Inflammatory macrophage (primary cell): ENCODE measurements at places on chromosomes 2 and 18.

DNA sequence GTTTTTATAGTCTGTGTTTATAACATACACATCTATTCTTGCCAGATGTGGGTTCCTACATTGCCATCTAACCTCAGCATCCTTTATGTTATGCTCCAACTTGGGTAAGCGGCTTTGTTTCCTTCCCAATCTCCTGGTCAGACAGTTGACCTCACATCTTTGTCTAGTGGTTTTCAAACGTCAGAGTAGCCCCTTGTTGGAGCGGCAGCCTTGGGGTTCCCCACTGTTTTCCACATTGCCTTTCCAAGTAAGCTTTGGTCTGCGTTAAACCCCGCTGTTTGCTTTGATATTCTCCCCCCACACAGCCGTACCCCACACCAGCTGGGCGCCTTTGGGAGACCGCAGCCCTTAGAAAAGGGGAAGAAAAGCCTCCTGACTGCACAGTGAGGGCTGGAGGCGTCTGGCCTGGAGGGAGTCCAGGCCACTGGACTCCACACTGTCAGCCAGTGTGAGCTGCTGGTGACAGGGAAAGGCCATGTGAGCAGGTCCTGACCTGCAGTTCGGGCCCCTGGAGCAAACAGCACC, 83.3 kb downstream of the MALT1 start:
- peak; percentile 82 for DNase-seq

GRCh38 chr2:63530704-63531279, 57.5 kb downstream of the WDPCP start:
- peak; percentile 28 for DNase-seq

DNA sequence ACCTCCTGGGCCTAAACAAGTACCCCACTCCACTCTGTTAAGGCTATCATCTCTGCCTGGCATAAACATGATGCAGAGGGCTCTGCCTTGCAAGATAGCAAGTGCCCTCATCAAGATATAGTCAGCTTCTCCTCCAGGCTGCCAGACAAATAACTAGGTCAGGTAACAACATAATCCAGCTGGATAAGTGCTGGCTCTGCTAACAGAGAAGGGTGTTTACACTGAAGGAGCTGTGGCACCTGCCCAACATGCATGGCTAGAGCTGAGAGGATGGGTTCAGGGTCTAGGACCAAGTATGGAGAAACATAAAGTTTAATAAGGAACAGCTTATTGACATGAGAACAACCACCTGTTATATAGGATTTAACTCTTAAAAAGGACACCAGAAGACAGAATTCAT, 42.8 kb downstream of the DLGAP1 start:
- no peak for DNase-seq

- no peak for DNase-seq
Observed at GRCh38 chr2:118417406-118418120, 329.3 kb downstream of the INSIG2 start.

DNA sequence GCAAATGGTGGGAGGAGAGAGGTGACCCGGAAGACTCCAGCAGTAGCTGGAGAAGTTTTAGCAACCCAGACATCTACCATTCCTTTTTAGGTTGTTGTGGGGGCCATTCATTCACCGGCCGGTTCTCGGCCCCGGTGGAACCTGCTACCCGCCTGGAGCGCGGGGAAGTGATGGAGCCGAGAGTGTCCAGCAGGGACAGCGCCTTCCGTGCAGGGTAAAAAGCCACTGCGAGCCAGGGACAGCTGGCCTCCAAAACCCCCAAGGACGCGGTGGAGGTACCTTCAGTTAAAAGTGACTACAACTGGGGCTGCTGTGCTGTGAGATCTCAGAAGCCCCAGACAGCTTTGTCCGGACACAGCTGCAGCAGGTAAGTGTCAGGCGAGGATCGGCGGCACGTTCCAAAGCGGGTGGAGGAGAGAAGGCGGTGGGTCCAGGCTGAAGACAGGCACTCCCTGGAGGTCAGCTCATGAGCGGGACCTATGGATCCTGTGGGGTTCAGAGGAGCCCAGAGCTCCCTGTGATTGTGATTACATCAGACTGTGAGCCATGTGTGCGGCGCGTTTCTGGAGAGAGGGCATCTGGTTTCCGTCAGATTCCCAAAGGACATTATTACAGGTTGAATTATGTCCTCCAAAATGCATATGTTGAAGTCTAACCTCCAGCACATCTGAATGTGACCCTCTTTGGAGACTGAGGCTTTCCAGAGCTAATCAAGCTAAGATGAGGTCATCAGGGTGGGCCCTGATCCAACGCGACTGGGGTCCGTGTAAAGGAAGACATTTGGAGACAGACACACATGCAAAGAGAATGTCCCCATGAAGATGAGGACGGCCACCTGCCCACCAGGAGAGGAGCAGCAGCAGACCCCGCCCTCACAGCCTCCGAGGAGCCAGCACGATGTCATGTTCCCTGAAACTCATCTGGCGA, 276.3 kb downstream of the EIPR1 start:
- DNase-seq, result no peak

DNA sequence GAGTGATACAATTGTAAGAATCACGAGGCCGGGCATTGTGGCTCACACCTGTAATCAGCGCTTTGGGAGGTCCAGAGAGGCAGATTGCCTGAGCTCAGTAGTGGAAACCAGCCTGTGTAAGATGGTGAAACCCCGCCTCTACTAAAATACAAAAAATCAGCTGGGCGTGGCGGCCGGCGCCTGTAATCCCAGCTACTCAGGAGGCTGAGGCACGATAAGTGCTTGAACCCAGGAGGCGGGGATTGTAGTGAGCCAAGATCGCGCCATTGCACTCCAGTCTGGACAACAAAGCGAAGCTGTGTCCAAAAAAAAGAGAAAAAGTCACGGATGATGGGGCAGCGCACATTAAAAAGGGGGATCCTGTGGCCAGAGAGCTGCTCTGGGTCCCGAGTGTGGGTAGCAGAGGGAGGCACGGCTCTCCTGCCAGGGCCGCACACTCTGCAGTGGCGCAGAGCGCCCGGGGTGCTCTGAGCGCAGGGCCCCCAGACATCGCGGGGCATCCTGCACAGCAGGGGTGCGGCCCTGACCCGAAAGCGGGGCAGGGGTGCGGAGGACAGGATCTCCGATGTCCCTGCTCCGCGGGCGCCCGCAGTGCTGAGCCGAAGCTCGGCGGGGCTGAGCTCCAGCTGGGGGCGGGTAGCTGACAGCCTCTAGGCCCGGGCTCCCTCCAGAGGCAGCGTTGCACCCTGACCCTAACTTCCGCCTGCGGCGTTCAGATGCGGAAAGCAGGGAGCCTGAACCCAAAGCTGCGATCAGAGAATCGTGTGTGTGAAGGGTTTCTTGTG, 30.4 kb upstream of the RAB6D start:
- DNase-seq, result no peak

DNA sequence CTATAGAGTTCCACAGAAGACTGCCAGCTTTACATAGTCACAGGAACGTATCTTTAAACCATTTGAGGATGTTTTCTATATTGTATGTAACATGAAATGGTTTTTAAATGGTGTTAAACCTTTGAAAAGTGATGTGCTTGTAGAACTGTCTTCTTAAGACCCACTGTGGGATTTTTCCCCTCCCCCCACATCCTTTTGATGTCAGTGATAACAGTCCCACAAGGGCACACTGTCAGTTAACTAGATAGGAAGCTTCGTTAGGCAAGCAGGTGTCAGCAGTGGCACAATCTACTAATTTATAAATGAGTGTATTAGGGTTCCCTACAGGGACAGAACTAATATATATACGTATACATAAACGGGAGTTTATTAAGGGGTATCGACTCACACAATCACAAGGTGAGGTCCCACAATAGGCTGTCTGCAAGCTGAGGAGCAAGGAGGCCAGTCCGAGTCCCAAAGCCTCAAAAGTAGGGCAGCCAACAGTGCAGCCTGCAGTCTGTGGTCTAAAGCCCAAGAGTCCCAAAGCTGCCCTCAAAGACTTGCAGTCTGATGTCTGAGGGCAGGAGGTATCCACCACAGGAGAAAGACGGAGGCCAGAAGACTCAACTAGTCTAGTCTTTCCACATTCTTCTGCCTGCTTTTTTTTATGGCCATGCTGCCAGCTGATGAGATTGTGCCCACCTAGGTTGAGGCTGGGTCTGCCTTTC, 23.8 kb upstream of the HNRNPLL start:
- no peak for DNase-seq

DNA sequence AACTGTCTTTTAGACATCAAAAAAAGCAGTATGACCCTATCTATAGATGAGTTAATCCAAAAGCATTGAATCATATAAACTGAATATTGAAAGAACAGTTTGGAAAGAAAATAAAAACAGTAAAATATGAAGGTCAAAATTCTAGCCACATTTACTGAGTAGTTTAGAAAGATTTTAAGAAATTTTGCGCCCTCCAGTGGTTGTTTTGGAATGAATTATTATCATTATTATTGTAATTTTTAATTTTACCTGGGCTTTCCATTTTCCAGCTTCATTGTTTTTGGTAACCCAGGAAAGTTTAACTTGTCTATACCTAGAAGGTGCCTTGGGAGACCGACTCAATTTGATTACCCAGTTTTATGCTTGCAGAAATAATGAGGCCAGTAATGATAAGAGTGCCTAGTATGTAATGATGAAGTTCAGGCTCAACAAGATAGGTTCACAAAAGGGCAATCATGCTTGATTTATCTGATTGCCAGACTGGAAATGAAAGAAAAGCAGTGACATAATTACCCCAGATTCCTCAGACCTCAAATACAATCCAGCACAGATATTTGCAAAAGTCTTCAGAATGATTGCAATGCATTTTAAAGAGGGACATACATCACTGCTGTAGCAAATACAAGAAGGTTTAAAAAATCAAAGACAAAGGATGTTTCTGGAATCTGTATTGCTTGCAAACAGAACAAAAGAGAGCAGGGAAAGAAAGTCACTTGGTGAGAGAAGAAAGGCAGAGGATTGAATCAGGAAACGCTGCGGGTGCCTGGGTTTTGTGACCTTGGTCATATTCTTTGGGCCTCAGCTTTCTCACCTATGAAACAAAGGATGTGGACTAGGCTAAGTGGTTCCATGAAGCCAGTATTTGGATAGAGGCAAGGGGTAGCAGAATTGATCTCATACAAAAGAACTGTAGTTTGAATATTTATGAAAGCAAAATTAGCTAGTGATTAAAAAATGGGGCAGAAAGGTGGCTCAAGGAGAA, 153.8 kb downstream of the MAP2 start:
- peak; percentile 32 for DNase-seq

GRCh38 chr2:236657215-236657614, 87.6 kb downstream of the ACKR3 start:
- DNase-seq, result no peak

DNA sequence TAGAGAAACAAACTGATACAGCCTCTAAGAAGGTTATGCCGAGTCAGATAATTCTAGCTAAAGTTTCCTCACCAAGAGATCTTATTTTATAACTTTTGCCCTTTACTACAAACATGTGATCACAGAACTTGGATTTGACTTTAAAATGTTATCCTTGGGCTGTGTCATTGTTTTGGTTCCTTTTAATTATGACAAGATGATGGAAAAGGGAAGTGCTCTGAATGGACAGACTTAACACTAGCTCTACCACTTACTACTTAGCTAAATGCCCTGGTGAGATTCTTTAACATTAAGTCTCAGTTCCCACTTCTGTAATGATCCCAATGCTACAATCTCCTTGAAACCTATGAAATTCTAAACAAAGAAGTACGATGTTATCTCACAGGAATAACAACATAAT, 69.9 kb downstream of the RTTN start:
- peak; percentile 65 for DNase-seq

DNA sequence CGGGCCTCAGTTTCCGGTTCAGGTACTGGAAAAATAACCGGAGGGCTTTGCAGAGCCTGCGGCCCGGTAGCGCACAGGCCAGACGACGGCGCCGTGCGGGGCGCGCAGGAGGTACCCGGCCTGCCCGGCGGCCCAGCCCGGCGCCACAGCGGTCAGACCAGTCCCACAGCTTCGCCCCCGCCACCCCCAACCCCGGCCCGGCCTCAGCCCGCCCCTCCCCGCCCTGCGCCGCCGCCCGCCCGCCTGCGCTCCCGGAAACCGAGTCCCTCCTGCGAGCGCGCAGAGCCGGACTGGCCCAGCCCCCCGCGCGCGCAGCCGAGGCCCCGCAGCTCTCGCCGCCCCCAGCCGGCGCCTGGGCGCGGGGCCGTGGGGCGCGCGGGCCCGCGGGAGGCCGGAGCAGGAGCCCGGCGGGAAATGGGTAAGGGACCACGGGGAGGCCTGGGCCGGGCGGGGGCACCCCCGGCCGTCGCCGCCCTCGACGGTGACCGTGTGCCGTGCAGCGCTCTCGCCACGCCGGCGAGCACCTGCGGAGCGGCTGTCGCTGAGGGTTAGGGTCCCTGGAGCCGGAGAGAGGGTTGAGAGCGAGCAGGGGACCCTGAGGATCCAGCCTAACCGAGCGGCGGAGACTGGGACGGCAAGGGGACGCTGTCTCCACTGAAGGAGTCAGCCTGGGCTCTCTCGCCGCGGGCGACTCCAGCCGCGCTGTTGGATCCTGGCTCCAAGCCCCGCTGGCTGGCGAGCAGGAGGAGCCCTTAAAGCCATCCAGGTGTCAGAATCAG, 16.5 kb upstream of the PSD4 start:
- no peak for DNase-seq

DNA sequence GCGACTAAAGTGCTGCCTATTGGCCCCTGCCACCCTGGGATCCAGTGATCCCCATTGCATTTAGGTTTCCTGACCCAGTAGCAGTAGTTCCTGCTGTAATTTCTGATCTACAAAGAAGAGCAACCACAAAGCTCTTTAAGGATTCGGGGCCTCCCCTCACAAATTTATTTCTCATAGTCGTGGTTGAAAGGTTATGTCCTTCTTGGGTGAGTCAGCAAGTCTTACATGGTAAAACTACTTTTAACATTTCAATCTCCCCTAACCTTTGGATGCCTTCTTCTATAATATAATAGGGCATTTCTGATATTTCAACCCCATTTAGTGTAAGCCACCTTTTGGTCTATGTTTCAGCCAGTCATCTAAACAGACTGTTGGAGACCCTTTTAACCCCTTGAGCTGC, 14.9 kb downstream of the PIKFYVE start:
- DNase-seq, result no peak

DNA sequence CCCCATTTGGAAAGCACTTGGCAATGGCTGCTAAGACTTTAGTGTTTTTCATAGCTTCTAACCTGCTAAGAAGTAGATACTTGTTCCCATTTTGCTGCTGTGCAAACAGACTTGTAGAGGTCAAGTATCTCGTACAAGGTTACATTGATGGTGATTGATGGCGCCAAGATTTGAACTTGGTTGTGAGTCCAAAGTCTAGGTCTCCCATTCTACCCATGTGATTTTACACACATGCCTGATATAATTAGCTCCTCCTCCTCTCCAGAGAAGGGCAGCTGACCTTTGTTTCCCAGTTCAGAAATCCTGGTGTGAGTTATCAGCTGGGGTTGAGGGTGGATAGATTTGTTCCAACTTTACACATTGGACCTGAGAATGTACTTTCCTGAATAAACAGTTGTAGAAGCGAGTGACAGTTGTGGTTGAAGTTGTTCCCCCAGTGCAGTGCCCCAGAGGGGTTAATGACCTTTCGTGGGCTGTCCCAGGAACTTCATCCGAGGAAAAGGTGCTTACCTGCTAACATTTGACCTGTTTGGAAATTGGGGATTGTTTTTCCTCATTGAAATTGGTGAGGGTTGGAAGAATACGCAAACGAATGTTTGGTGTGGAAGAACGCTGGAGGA, 10.4 kb downstream of the TCF7L1 start:
- no peak for DNase-seq

DNA sequence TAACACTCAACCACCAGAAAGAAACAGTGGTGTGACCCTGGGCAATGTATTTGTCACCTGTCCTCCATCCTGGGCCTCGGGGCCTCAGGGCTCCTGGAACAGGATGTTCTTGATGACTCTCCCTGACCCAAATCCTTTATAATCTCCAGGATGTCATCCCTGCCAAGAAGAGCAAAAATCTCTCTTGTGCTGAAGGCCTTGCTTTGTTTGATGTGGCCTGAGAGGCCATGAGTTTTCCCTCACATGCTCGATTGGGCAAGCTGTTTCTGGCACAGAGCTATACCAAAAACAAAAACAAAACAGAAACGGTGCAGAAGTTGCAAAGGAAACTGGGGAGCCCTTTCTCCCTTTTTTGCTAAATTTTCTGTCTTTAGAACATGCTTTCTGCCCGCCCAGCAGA, 35.7 kb upstream of the ST3GAL5 start:
- DNase-seq, result peak; percentile 55
